ENCODE measurements at places on chromosomes 4 and X.

GRCh38 chrX:27675493-27675892 is 85.3 kb downstream of the DCAF8L2 start:
- DNase-seq: no peak

GRCh38 chr4:1177274-1178141 is 5.1 kb upstream of the SPON2 start:
- no peak for DNase-seq

DNA sequence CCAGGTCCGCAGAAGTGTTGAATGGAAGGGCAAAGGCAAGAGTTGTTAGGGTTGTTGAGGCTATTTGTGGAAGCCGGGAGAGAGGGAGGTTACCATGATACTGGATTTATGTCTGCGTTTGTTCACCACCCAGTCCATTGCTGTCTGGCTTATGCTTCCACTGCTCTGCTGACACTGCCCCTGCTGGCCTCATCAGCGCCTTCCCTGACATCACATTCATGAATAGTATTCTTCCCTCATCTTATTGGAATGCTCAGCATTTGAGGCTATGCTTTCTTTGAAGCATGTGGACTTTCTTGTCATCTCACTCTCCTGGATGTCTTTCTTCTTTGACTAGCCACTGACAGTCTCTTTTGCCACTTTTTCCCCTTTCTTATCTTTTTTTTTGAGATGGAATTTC is 10.3 kb downstream of the GNL3L start:
- DNase-seq: no peak

- no peak for DNase-seq
Measured at GRCh38 chr4:137213372-137214173, 318.7 kb downstream of the PCDH18 start.

GRCh38 chr4:98930311-98930865 is 1.5 kb upstream of the EIF4E start:
- DNase-seq: no peak

GRCh38 chr4:117311215-117311614 is 225.8 kb upstream of the TRAM1L1 start:
- no peak for DNase-seq

DNA sequence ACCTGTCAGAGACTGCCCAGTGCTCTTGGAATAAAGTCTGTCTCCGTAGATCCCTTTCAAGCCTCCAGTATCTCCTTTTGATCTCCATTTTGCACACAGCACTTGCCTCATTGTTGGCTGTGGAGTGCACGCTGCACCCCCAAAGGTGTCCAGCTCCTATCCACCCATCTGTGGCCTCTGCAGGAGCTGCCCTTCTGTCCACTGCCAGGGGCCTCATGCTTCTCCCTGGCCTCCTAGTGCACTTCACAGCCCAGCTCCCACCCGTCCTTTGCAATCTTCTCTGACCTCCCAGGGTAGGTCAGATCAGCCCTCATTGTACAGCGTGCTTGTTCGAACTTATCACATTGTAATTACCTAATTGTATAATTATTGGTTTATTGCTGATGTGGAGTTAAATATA is 18.9 kb downstream of the KIT start:
- no peak for DNase-seq

DNA sequence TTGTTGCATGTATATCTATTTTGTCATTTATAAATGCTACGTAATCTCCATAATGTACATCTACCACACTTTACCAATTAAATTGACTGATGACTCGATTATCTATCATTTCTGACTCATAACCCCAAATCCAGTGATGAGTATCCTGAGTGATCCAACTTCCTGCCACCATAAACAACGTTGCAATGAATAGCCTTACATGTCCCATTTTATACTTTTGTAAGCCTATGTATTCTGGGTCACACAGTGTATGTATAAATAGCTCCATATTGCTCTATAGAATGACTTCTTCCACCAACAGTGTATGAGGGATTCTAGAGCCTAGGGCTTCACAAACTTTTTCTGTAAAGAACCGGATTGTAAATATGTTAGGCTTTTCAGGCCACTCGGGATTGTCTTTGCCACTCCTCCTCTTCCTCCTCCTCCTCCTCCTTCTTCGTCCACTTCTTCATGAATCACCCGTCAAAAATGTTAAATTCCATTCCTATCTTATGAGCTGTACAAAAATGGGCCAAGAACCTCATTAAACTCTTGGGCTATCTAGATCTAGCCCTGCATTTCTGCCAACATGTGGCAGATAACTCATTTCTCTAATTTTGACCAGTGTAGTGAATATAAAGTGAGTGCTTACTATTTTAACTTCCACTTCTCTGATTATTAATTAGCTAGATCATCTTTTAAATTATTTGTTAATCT is 672.2 kb upstream of the AMOT start:
- no peak for DNase-seq

DNA sequence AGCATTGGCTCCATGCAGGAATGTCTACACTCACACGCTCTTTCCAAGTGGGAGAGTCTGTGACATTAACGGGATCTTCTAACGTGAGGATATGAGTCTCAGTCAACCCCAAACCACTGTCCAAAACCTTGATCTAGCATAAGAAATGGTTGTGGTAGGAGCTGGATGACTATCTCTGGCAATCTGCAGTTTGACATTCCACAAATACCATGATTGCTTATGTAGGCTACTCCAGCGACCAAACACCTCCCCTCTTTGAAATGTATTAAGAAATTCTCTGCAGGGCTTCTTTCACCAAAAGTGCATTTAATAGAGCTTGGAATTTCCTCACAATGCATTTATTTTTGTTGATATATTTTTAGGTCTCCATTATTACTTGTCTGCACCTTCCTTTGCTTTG is 14.1 kb upstream of the STX18 start:
- no peak for DNase-seq

DNA sequence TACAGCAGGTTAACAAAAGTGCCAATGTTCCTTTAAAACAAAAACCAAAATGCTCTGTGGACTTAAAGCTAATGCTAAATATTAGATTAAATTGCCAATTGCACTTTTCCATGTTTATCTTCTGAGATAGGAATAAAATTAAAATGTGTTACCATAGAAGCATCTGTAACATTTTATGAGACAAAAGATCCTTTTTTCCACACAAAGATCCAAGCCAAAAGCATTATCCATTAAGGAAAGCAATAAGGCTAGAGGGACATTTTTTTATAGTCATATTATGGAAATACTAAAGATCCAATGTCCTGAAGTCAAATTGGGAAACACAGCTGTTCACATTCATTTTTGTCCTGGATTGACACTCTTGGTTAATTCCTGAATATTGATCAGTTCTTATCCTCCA is 73.6 kb downstream of the PALLD start:
- no peak for DNase-seq

- no peak for DNase-seq
Measured at GRCh38 chrX:152635941-152636340, 1.8 kb upstream of the GABRQ start.

DNA sequence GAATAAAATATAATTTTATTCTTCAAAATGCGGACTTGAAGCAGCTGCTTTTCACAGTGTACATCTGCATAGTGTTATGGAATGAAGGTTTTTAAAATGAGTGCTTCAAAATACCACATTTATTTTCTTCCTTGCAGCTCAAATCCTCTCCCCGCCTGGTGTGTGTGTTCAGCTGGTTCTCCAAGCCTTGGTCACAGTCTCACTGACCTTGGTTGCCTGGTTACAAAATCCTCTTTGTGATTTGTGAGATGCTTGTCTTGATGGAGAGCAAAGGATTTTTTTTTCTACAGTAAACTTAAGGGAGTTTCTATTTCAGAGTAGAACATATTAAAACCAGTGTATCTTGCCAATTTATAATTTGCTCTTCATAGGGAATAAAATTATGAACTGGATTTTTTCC is 139.2 kb downstream of the PCDH18 start:
- no peak for DNase-seq

DNA sequence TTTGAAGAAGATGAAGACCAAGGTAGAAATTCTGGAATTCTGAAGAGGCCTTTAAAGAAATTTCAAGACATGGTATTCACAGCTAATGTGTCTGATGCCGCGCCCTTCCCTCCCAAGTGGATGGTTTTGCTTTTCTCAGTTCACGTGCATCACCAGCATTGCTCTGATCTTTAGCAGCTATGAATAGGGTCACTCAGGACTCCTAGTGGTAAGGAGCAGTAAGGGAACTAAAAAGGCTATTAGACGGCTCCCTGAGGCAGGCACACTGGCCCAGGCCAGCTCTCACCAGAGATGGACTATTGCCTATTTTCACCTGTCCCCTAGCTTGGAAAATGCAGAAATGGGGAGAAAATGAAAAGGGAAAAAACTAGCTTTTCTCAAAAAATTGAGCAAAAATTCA is 447.5 kb upstream of the RASGEF1B start:
- no peak for DNase-seq

GRCh38 chr4:141309874-141310273 is 89.2 kb downstream of the ZNF330 start:
- DNase-seq: no peak

DNA sequence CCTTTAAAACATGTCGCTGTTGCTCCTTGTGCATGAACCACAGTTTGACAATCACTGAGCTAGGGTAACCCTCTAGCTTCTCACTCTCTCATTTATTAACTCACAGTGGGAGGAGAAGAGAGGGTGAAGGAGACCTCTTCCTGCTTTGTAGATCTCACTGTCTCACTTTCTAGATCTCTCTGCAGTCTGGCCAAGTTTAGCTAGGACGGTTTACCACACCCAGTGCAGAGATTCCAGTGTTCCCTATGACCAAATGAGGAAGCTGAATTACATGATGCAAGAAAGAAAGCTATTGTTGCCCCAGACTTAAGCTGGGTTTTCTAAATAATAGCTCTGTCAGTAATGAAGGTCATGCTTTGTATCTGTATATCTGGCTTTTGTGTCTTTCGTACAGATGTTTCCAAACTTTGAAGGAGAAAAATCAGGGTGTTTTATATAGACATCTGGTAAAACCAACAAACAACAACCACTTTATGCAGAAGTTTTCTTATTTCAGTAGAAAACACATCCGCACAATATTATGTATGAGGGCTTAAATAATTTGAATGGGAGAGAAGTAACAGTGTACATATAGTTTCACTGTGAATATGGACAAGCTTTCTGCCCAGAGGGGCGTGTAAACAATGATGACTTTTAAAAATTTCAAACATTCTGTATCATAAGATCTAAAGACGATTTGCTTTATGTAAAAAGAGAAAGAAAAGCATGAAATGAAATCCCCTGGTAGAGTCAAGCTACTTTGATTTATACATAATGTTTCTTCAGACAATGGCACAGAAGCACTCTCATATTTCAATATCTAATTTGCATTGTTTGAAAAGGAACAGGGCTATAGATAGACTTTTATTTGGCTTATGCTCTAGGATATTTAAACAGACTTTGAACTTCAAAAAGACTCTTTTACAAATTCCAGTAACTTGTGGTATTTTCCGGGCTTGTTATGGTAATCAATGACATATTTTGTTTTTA is 582.3 kb downstream of the FSTL5 start:
- no peak for DNase-seq

GRCh38 chrX:105468741-105469140 is 248.2 kb upstream of the TEX13A start:
- no peak for DNase-seq

- DNase-seq: no peak
Measured at GRCh38 chr4:120557372-120557771, 365.2 kb downstream of the PRDM5 start.

- no peak for DNase-seq
Measured at GRCh38 chr4:7391637-7392437, 42.9 kb downstream of the PSAPL1 start.

DNA sequence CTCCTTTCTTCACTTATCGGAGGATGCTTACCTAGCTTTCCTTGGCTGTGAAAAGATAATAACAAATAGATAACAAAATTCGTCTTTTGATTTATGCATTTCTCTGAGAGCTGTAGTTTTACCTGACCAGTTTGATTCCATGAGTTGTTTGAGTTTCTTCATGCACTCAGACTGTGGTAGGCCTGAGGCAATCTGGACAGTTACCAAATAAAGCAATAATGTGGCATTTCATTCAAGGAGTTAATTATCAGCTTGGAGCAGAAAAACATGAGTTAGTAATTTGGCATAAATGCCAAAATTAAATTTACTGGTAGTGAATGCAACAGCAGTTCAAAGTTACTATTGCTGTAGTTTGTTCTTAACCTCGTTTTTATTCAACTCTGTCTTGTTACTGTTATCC is 53.5 kb downstream of the FABP2 start:
- no peak for DNase-seq

GRCh38 chrX:68754406-68754805 is 74.4 kb upstream of the EFNB1 start:
- DNase-seq: no peak

GRCh38 chrX:11010476-11010875 is 100.7 kb upstream of the HCCS start:
- no peak for DNase-seq

DNA sequence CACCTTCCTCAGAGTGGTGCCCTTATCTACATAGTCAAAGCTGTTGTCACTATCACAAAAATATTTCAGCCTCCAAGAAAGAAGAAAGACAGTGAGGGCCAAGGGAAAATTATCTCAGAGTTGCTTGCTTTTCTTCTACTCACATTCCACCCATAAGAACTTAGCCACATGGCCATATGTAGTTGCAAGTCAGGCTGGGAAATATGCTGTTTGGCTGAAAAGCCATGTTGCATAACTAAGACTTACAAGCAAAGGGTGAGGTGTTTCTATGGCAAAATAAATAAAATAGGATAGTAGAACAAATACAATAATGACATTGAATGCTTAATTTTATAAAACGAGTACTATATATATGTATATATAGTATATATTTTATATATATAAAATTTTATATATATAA is 365.9 kb upstream of the PABPC4L start:
- no peak for DNase-seq

GRCh38 chrX:47610511-47610910 is 9.1 kb downstream of the SYN1 start:
- DNase-seq: no peak

DNA sequence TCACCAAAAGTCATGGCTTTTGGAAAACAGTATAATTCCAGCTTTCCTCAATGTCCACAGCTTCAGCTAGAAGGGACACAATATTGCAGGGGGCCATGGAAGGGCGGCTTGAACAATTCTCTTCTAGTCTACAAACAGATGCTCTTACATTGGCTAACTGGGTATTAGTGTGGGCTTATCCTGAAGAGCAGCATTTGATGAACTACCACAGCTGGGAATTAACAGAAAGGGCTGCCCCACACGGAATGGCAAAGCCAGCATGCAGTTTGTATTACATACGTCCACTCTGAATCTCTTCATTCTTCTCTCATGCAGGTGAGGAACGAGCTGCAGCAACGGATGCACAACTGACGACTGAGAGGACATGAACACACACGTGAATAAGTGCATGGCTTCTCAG is 13.0 kb upstream of the PDCL2 start:
- DNase-seq: no peak

- DNase-seq: no peak
Measured at GRCh38 chrX:22339459-22339858, 66.7 kb downstream of the CBLL2 start.

GRCh38 chrX:11438380-11438723 is 145.1 kb downstream of the AMELX start:
- DNase-seq: no peak
